Kidney capillary endothelial cell (primary cell): ENCODE measurements at places on chromosomes 5 and 9.

DNA sequence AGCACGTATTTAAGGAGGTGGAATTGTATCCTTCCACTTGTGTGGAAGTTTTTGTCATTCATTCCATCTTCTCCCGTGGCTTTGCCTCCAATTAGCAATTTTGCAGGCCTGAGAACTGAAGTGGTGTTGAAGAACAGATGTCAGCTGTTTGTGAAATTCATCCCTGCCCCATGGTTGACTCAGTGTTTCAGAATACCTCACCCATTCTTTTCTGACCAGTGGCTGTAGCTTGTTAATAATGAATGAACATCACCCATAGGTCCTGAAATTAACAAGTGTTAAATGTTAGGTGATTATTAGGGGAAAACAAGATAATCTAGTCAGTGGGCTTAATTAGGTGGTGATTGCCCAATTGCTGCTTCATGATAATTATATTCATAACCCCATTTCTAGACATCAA, 11.7 kb downstream of the ZNF462 start:
- DNase-seq = no peak

- DNase-seq = no peak
Observed at GRCh38 chr5:12358371-12359090, 454.3 kb upstream of the CTNND2 start.

GRCh38 chr5:94485067-94485466, 133.3 kb downstream of the KIAA0825 start:
- no peak for DNase-seq

GRCh38 chr5:165892383-165892782, 2387.0 kb downstream of the MAT2B start:
- DNase-seq = no peak

- no peak for DNase-seq
Observed at GRCh38 chr9:98997604-98998003, 53.9 kb downstream of the COL15A1 start.

DNA sequence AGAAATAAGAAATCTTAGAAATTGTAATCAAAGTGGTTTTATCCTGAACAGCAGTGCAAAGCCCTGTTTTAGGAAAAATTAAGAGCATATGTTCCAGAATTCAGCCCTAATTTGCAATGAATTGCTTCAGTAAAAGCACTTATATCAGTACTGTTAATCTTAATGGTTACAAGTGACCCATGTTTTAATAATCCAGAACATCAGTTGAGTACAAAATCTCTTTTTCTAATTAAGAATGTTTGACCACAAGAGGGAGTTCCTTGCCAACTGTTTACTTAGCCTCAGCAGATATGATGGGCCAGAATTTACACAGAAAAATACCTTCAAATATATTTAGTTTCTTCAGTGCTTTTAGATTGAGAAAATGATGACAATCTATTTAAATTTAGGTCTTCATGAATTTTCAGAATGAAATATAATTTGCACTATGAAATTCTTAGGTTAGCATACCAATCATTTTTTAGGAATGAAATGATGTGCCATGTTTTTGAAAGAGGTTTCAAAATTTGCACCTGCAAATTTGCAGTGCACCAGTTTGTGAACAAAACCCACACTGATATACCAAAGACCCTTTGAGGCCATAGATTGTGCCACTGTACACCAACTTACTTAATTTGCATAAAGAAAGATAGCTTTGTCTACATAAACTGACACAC, 926.3 kb upstream of the ARRDC3 start:
- peak; percentile 27 for DNase-seq

DNA sequence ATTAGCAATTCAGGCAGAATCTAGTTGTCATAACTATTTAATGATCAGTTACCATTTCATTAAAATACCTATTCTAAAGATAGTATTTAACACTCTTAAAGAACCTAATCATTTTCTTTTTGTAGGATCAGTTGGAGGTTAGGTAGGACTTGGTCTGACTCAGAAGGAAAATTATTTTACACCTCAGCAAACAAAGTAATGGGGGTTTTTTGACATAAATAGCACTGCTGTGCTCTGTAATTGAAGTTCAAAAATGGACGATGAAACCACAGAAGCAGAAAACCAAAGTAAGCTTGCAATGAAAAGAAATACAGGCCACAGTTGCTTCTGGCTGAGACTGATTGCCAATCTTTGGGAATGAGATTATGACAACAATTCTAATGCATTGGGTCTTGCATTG, 187.0 kb upstream of the TRPM3 start:
- DNase-seq = no peak

DNA sequence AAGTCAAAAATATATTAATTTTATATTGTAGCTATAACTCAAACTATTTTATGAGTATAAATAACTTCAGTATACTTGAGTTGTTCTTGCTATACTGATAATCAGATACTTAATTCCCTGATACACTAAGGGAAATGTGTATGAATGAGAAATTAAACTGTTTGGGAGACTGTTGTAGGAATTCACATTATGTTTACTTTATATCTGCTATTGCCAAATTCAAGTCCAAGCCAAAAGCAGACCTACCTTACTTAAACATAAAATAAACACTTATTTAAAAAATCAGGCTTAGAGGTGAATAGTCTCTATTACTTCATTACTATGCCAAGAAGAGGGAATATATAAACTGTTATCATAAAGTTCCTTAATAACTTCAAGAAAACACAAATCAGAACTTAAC, 13.2 kb downstream of the NR3C1 start:
- DNase-seq = no peak

DNA sequence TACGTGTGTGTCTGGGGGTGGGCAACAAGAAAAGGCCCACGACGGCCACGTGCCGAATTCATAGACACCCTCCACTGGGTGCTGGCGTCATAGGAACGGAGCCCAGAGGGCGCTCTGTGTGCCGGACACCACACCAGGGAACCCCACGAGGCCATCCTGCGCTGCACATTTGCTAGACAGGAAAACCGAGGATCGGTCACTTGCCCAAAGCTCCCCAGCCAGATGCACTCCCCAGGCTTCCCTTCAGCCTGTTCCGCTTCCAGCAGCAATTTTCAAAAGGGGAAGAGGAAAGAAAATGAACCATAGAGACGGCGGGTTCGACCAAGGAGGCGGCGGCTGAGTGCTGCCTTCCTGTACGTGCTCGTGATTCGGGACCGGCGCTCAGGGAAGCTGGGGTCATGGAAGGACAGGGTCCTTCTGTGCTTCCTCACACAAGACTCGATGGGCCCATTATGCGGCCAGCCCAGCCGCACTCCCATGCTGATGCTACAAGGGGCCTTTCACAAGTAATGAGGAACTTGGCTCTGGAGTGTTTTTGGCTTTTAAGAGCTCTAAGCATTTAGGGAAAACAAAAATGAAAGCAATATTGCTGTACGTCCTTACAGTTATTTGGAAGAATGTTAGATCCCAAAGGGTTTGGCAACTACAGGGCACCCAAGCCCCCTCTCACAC, 124.6 kb upstream of the SARDH start:
- peak; percentile 21 for DNase-seq

DNA sequence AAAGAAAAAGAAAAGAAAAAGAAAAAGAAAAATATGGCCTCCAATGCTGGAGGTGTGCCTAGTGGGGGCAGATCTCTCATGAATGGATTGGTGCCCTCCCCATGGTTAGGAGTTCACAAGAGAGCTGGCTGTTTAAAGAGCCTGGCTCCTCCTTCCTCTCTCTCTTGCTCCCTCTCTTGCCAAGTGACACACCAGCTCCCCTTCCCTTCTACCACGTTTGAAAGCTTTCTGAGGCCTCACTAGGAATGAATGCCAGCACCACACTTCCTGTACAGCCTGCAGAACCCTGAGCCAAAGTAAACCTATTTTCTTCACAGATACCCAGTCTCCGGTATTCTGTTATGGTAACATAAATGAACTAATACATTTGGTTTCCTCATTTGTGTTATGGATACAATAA, 14.4 kb upstream of the GALNT10 start:
- no peak for DNase-seq

GRCh38 chr5:53037141-53037859, 48.1 kb downstream of the ITGA2 start:
- DNase-seq = no peak

DNA sequence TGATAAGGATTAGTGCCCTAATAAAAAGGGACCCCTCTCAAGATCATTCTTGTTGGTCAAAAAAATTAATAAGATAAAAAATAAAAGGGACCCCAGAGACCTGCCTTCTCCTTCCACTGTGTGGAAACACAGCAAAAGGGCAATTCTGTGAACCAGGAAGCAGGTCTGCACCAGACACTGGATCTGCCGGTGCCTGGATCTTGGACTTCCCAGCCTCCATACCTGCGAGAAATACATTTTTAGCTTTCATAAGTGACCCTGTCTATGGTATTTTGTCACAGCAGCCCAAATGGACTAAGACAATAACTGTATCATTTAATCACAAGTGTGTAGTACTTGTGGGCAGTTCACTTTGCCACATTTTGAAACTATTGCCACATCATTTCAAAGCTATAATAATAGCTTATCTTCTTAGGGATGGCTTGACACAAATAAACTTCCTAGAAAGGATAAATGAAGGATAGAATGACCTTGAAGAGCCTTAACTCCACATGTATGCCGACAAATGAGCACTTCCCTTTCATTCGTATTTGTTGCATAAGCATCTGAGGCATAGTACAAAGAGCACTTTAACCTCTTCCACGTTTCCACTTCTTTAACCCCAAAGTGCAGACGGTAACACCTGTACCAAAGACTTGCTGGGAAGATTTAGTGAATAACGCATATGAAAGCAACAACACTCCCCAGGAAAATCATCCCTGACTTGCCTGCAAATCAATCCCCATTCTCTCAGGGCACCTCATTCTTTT, 336.5 kb downstream of the RFX3 start:
- no peak for DNase-seq

DNA sequence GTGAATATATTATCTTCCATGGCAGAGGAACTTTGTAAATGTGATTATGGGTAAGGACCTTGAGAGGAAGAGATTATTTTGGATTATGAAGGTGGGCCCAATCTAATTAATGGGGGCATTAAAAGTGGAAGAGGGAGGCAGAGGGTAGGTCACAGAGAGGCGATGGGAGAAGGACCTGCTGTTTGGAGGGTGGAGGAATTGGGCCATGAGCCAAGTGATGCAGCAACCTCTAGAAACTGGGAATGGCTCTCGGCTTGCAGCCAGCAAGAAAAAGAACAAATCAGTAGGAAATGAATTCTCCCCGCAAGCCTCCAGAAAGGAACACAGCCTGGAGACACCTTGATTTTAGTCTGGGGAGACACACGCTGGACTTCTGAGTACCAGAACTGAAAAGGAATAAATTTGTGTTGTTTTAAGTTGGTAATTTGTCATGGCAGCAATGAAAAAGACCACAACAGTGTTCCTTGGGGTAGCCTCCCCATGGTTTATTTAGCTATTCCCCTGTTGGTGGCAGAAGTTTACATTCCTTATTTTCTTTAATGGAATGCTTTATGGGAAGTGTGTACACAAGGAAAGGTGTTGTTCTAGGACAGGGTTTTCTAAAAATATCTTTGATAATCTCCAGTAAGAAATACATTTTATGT, 103.6 kb downstream of the HSPA4 start:
- DNase-seq = no peak

GRCh38 chr5:62083661-62084060, 222.3 kb upstream of the KIF2A start:
- DNase-seq = no peak

DNA sequence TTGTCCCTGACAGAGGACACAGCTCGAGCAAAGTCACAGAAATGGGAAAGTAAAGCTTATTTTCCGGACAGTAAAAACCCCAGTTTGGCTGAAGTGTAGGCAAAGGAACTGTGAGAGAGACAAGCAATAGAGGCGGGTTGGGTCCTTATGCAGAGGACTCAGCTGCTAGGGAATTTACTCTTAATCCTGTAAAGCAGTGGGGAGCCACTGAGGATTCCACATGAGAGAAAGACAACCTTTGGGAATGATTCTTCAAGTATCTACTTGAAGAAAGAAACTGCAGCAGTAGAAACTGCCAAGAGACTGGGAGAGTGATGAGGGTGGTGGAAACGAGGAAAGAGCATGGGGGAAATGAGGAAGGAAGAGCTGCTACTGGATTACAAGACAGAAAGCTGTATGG, 20.2 kb downstream of the ASTN2 start:
- DNase-seq = no peak

GRCh38 chr5:87686018-87686417, 273.3 kb upstream of the CCNH start:
- DNase-seq = no peak

- DNase-seq = no peak
Observed at GRCh38 chr5:7169240-7169878, 226.6 kb upstream of the ADCY2 start.

GRCh38 chr9:131273856-131274673, 2.2 kb downstream of the FAM78A start:
- no peak for DNase-seq

GRCh38 chr9:4464911-4465513, 25.3 kb upstream of the SLC1A1 start:
- DNase-seq = no peak

DNA sequence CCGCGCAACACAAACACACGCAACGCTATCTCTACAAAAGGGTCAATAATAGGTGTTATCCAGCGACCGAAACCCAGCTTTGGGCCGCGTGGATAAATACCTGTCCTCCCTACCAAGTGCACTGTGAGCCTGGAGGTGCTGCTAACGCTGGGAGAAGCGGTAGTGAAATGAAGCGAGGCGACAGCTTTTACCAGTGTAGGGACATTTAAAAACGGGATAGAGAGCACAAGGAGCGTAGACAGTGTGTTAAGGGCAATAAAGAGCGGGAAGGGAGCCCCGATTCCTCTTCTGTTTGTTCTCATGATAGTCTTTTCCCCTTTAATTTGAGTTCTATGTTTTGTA, 421 bp upstream of the DEPDC1B start:
- DNase-seq = peak; percentile 28

GRCh38 chr9:95488954-95489353, 27.8 kb downstream of the PTCH1 start:
- DNase-seq = no peak
